ENCODE measurements at places on chromosomes 12 and 14.

GRCh38 chr14:32698831-32699230 is 239.8 kb upstream of the NPAS3 start:
- DNase-seq, result no peak

DNA sequence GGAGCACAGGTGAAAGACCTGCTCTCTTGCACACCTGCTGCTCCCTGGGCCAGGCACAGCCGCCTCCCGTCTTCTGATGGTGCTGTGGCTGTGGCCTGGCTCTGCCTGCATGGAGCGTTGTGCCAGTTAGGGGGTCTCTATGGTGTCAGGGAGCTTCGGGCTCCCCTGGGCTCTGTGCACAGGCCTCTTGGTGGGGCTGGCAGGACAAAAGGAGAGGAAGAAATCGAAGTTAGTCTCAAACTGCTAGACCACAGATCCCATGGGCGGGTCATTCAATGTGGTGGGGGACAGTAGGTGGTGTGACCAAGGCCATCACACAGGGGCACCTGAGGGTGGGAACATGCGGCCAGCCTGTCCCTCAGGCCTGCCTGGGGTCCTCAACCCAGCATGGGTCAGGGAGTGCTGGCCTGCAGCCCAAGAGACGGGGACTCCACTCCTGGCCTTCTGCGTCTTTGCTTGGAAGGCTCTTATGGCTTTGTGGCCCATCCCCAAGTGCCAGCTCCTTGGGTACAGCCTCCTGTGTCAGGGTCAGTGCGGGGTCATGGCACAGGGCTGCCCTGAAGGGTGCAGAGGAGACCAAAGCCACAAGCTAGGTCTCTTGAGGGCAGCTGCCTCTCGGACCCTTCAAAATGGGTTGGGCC is 84.1 kb downstream of the KIF26A start:
- DNase-seq, result no peak

- DNase-seq, result no peak
Observed at GRCh38 chr12:53807322-53807860, 55.6 kb upstream of the CISTR start.

DNA sequence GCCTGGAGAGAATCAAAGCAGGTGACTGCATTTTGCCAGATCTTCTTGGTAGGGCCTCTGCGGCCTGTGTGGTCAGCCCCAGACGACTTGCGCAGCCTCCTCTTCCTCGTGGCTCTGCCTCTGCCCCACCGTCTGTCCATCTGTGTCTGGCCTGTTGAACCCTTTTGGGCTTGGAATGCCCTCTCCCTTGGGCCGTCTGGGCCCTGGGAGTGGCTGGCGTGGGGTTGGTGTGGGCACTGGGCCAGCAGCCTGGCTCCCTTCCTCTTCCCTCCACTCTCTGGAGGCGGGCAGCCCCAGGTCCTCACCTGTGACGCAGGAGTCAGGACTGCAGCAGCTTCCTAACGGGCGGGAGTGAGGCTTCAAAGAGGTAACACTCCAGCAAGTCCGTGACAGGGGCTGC is 9.7 kb upstream of the CCDC197 start:
- no peak for DNase-seq

- DNase-seq, result peak; percentile 63
Observed at GRCh38 chr14:58533446-58533845, 104.3 kb upstream of the DACT1 start.

DNA sequence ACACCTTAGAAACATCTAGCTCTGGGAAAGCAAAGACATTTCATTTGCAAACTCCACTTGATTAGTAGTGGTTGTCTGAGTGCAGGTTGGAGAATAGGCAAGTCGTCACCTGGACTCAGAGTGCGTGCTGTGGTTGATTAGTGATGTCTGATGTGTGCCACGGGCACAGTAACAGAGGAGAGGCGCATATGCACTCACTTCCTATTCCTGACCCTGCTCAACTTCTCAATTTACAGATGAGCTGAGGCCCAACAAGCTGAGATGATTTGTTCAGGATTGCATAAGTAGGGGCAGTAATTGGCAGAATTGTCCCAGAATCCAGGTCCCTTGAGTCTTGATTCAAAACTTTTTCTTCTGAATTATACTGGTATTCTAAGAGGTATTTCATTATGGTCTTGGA is 44.9 kb downstream of the ADCK1 start:
- no peak for DNase-seq

DNA sequence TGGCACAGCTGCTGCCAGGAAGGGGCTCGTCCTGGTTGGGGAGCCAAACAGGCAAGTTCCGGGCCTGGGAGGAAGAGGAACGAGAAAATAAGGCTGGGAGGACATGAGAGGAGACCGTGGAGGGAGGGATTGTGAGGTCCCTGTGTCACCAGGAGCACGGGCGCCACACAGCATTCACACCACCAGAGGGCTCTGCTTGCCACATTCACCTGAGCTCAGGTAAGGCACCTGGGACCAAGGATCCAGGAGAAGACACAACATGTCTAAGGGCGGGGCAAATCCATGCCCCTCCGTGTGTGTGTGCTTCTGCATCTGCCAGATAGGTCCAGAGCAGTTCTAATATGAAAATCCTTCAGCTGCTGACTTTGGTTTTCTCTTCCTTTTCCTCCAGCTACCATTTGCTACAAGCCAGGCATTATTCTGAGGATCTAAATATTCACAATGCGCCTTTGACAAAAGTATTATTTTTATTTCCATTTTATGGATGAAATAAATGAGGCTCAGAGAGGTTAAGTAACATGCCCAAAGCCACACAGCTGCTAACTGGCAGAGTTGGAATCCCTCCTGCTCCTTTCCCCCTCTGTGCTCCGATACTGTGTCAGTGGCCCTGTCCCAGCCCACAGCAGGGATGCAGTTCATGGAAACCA is 14.6 kb downstream of the RAPGEF3 start:
- DNase-seq, result no peak

GRCh38 chr12:57276935-57277563 is 26.1 kb upstream of the STAC3 start:
- DNase-seq, result no peak

DNA sequence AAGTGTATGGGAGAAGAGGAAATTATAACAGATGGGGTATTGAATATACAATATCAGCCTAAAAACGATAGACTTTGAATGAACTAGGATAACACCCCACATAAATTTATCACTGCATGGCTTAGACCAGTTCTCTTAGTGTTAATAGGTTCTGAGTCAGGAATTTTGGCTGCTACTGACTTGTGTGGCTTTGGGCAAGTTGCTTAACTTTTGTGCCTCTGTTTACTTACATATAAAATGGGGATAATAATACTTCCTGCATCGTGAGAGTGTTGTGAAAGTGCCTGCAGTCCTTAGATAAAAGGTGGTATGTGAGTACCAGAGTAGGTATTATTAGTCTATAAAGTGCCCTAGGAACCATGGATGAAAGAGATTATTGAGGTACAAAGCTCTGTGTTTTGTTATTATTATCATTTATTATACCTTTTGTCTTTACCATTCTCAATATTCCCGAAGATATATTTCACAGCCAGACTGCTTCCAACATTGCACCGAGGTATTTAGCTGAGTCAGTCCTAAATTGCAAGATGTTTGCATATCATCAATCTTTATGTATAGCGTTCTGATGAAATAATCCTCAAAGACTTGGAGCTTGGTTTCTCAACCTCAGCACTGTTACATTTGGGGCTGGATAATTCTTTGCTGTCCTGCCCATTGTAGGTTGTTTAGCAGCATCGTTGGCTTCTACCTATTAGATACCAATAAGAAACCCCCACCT is 2.3 kb upstream of the PAWR start:
- DNase-seq, result no peak

GRCh38 chr12:3905664-3906063 is 32.5 kb upstream of the PARP11 start:
- no peak for DNase-seq

GRCh38 chr14:98984027-98984718 is 287.8 kb downstream of the BCL11B start:
- no peak for DNase-seq

GRCh38 chr14:57478050-57478449 is 15.6 kb downstream of the CCDC198 start:
- no peak for DNase-seq

DNA sequence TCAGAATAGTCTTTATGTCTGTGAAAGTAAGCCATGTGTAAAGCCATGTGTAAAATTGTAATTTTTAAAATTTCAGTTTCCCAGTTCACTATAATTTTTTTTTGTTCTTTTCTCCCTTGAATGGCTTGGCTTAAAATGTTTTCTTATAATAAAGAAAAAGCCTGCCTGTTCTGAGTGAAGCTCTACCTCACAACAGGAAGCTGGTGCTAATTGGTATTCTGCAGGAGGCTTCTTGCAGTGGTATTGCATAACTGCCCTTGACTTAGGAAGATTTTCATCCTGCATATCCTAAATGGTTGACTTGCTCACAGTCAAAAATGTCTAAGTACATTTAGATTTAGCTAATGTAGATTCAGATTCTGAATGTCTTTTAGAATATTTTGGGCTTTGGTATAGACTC is 49.5 kb downstream of the ATP2A2 start:
- peak; percentile 51 for DNase-seq

- DNase-seq, result no peak
Observed at GRCh38 chr12:53252349-53252916, 15.7 kb upstream of the ESPL1 start.

GRCh38 chr12:52860102-52860823 is 11.5 kb upstream of the KRT78 start:
- DNase-seq, result no peak

GRCh38 chr12:46256942-46257341 is 11.9 kb downstream of the SLC38A1 start:
- no peak for DNase-seq

DNA sequence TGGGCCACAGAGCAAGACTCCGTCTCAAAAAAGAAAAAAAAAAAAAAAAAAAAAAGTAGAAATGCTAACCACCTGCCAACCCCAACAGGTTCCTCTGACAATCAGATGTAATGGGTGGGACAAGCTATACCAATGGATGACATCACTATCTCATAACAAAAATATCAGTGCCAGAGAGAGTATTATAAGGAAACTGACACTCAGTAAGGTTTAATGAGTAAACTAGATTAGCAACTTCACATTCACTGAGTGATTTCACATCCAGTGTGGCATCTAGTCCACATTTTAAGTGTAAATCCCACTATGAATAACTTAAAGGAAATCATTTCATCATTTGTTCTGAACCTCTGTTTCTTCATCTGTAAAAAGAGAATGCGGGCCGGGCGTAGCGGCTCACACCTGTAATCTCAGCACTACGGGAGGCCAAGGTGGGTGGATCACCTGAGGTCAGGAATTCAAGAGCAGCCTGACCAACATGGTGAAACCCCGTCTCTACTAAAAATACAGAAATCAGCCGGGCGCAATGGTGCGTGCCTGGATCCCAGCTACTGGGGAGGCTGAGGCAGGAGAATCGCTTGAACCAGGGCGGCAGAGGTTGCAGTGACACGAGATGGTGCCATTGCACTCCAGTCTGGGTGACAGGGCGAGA is 1.8 kb downstream of the SART3 start:
- no peak for DNase-seq

- no peak for DNase-seq
Observed at GRCh38 chr12:114123108-114123507, 157.0 kb upstream of the RBM19 start.

DNA sequence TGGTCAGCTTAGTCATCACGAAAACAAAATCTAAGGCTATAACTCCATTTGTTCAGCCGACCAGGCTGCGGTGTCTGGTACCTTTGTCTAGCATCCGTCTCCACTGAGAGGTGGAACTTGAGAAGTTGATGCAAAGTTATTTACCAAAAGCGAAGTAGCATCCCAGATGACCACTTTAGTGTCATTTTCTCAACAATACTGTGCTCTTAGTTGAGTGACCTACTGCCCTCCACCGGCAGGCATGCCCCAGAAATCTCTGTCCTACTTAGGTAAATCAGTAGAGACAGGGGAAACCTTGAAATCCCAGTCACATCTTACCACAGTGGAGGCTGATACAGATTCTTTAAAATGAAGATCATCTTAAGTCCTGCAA is 1.3 kb upstream of the ST8SIA1 start:
- DNase-seq, result no peak

DNA sequence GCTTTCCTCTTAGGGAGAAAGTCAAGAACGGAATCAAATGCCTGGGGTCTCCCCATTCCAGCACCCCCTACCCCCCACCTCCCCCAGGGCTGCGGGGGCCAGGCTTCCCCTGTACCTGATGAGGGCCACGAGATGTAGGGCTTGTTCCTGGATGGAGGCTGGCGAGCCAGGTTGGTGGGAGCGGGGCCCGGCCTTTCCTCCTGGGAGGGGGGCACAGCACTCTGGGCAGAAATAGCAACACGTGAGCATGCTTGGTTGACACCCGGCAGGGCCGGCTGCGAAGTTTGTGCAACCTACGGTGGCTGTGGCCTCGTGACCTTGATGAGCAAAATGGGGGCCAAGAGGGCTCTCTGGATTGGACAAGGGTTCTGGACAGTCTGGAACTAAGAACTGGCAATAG is 15.7 kb downstream of the AMN start:
- no peak for DNase-seq

DNA sequence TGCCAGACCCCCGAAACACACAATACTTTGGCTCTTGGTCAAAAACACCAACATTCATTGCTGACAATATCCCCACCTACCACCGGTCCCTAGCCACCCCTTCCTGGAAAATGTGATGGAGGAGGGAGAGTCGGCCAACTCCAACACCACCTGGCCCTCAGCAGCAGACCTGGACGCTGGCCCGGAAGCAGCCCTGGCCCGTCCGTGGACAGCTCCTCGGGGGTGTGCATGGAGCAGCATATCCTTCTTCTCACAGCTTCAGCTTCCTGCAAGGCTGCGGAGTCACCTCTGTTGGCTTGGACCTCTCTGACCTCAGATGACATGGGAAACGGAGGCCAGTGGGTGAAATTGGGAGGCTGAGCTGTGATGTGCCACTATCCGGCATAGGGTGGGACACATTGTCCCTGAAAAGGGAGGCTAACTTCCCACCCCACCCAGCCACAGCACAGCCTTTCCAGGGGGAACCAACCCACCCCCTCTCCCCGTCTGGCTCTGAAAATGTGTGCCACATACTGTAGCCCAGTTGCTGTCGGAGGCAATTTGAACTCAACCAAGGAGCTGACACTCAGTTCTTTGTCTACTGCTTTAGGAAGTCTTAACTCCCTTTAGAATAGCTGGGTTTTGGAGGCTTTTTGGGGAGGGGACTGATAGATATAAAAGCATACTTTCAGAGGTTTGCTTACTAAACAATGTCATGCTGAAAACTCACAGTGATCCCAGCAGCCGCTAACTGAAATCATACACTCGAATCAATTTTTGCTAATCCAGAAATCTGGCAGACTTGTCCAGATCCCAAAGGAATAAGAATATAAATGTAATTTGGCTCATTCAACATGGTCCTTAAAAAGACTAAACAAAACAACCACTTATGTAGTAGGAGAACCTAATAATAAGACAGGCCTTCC is 43.1 kb upstream of the LTA4H start:
- no peak for DNase-seq

- no peak for DNase-seq
Observed at GRCh38 chr14:89000007-89000942, 175.8 kb downstream of the TTC8 start.

DNA sequence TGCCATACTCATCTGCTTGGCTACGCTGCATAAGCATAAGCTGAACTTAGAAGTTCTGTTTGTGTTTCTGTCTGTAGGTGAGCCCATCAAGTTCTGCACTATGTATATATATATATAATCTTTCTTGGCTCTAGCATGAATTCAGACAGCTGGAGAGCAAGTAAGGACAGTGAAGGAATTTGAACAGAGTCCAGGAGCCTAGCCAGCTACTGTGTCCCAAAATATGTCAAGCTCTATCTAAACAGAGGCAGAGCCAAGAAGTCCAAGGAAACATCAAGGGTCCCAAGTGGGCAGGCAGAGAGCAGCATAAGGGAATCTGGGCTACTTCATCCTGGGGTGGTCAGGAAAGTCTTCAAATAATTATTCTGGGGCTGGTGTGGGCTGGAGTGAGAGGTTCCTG is 118.5 kb upstream of the NPAS3 start:
- DNase-seq, result no peak
